IMR-90 (cell line): ENCODE measurements at places on chromosomes 3 and 15.

GRCh38 chr15:82110144-82110543, 64.3 kb upstream of the MEX3B start:
- DNase-seq = no peak

GRCh38 chr3:10706156-10706739, 109.8 kb upstream of the SLC6A11 start:
- no peak for DNase-seq

GRCh38 chr3:101978348-101978747, 129.0 kb downstream of the NFKBIZ start:
- no peak for DNase-seq

DNA sequence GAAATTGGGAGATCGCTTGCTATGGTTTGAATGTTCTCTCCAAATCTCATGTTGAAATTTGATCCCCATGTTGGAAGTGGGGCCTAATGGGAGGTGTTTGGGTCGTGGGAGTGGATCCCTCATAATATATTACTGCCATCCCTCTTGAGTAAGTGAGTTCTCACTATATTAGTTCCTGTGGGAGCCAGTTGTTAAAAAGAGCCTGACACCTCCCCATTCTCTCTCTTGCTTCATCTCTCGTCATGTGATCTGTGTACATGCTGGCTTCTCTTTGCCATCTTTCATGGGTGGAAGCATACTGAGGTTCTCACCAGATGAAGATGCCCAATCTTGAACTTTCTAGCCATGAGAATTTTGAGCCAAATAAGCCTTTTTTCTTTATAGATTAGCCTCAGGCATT, 43.0 kb upstream of the IL20RB start:
- DNase-seq = no peak

DNA sequence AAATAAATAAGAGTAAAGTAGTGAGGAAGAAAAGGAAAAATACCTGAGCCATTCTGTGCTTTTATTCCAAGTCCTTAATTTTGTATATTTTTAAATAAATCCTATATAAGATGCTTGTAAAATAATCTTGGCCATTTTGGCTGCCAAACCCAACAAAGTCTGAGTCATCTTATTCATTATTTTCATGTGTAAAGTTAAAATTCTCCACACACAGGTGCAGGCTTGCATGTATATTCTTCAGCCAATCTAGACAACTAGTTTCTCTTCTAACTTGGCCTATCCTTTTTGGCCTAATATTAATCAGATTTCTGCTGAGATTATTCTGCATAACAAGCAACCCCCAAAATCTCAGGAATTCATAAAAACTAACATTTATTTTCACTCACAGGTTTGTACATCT, 189.8 kb upstream of the ATP11B start:
- DNase-seq = no peak

DNA sequence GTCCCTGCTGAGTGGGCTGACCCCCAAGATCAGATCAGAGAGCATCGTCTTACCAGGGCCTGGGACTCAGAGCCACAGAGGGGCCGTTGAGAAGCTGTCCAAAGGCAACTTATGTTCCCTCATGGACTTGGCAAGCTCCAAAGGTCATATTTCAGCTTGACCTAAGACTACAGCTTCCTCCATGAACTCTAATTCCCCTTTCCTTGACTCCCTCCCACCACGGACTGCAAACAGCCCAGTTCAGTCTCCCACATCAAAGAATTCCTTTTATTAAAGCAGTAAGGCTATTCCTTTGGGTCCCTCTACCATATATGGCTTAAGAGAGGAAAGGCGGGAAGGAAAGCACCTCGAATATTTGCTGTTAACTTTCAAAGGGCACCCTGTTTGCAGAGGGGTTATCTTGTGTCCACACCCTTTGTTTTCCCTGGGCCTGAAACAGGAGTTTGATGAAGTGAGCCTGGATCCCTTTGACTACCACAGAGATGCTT, 146.1 kb upstream of the THBS1 start:
- DNase-seq = no peak

DNA sequence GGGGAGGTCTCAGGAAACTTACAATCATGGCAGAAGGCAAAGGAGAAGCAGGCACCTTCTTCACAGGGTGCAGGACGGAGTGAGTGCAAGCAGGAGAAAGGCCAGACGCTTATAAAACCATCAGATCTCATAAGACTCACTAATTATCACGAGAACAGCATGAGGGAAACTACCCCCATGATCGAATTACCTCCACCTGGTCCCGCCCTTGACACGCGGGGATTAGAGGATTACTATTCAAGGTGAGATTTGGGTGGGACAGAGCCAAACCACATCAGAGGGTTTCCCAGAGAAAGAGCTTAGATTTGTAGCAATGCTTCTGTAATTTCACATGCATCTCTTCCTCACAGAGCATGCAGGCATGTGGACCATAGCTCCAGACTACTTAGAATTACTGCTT, 615.7 kb upstream of the UBE2E2 start:
- no peak for DNase-seq

DNA sequence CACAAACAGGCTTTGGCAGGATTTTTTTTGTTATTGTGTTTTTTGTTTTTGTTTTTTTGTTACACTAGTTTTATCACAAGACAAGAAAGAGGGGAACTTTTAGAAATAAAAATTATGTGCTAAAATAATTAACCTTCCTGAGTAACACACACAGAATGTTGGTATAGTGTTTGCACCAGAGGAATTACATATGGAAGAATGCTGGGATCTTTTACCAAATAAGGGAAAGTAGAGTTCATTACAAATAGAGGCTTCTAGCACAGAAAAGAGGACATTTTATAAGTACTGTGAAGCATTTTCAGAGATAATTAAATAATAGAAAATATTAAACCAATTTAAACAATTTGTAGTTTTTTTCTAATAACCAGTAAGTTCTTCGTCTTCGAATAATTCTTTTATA, 116.0 kb downstream of the IGF1R start:
- DNase-seq = no peak

DNA sequence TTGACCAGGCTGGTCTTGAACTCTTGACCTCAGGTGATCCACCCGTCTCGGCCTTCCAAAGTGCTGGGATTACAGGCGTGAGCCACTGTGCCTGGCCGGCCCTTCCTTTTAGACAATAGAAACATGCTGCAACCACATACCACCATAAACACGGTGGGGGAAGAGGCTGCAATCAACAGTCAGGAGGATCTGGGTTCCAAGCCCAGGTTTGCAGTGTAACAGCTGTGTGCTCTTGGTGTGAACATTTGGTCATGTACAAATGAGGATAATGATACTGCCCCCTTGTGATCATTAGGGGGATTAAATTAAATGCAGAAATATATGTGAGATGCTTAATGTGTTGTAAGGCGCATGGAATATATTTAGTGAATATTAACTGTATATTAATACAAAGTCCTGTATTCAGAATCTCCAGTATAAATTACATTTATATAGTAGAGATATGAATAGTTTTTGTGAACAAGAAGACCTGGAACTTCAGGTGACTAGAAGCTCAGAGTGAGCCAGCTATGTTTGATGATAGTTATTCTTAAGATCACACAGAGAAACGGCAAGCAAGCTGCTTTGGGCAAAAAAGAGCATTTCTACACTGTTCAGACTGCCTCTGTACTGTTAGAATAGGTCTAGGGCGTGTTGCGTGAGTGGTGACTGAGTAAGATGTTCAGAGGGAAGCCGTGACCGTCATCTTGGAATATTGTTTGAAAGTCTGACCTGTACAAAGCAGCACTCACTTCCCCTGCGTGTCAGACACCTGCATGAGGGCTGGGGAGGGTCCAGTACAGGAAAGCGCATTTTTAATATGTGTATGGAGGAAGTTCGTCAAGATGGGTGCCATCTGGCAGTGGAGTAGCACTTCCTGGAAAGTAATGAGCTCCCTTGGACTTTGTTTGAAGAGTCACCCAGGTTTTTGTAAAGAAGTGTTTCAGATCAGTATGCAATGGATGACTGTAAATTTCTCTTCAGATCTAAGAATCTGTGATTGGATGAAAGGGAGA, 125.8 kb downstream of the PGPEP1L start:
- peak; percentile 72 for DNase-seq

DNA sequence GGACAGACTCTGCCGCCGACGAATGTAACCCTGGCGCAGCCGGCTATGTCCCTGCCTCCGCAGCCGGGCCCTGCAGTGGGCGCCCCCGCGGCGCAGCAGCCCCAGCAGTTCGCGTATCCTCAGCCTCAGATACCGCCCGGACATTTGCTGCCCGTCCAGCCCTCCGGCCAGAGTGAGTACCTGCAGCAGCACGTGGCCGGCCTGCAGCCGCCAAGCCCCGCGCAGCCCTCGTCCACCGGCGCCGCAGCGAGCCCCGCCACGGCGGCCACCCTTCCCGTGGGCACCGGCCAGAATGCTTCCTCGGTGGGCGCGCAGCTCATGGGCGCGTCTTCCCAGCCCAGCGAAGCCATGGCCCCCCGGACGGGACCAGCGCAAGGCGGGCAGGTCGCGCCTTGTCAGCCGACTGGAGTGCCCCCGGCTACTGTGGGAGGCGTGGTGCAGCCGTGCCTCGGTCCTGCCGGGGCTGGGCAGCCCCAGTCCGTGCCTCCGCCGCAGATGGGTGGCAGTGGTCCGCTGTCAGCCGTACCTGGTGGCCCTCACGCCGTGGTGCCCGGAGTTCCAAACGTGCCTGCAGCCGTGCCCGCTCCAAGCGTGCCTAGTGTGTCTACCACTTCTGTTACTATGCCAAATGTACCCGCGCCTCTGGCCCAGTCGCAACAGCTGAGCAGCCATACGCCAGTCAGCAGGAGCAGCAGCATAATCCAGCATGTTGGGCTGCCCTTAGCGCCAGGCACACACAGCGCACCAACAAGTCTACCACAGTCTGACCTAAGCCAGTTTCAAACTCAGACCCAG, 2.4 kb downstream of the TSC22D2 start:
- DNase-seq = peak; percentile 32

DNA sequence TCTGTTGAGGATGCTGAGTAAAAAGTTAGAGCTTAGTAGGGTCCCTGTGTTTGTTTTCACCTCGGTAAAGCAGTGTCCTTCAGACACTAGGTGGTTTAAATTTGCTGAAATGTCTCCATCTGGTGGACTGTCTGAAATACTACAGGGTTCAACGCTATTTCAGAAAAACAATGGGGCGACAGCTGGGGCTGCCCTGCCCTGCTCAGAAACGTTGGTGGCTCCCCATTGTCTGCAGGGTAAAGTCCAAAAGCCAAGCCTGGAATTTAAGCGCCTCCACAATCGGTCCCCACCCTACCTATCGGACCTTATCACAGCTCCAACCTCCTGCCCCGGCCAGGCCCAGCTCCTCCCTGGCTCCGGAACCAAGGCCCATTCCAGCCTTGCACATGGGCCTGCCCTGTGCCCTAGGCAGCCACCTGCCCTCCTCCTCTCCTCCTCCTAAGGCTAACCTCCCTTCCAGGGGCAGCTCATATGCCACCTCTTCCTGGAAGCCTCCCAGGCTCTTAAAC, 4.3 kb upstream of the TSEN2 start:
- DNase-seq = peak; percentile 55

GRCh38 chr3:101643861-101644613, 32.9 kb downstream of the ZBTB11 start:
- peak; percentile 84 for DNase-seq

GRCh38 chr3:42490243-42490642, 12.2 kb upstream of the VIPR1 start:
- DNase-seq = no peak

- DNase-seq = no peak
These were observed 13.1 kb downstream of the PARL start for GRCh38 chr3:183871541-183871940.

GRCh38 chr3:87797872-87798566, 260.8 kb downstream of the CGGBP1 start:
- DNase-seq = no peak

GRCh38 chr3:143249014-143249413, 129.4 kb downstream of the CHST2 start:
- DNase-seq = no peak

- DNase-seq = peak; percentile 21
These were observed at the start of gene PLCL2 for GRCh38 chr3:16884748-16885592. PLCL2 (plus strand) TSS chr3:16884955; CDS start chr3:16885040, 85 bp downstream.

- peak; percentile 20 for DNase-seq
These were observed 14.9 kb upstream of the CRABP1 start for GRCh38 chr15:78325092-78325843.

GRCh38 chr15:73914145-73914544, 12.1 kb upstream of the LOXL1 start:
- DNase-seq = no peak

GRCh38 chr3:127847236-127847720, 25.0 kb upstream of the MGLL start:
- no peak for DNase-seq

DNA sequence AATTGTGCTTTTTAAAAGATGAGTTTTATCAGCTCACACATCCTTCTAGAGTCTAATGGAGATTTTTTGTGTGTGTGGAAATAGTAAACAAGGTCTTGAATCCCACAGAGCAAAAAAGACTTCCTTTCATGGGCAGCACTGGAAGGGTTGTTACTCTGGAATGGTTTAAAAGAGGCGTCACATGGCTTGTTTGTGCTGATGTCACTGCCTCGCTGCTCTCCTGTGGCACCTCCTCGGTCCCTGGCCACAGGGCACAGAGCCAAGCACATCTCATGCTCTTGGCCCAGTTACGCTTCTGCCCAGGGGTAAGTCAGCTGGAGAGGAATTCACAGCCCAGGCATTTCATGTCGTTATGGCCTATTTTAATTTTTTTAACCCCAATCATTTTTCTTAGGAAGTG, 53.2 kb downstream of the PGPEP1L start:
- peak; percentile 88 for DNase-seq

DNA sequence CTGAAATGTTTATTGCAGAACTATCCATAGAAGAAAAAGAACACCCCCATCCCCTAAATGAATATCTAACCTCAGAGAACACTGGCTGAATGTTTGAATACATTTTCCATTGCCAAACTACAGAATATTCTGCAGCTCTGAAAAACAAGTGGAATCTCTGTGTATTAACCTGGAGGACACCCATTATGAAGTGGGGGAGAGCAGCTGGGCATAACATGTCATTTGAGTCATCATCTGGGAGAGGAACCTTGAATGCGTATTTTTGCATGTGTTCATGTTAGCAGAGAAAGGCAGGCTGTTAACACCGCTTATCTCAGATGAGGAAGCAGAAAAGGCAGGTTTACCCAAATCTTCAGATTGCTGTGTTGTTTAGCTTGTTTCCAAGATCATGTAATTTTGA, 31.5 kb downstream of the ESYT3 start:
- DNase-seq = peak; percentile 22

DNA sequence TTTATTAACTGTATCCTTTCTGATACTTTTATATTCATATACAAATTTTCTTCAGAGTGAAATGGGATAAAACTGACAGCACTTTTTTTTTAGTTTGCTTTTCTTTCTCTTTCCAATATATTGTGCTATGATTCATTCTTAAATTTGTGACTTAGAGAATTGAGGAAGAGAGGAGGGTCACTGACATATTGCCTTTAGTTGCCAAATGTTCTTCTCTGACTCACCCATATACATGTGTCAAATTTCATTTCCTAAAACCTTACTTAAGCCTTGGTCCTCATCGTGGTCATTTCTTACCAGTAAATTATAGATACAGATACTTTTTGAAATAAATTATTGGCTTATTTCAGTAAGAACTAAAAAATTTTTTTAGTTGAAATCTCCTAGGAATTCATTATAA, 53.9 kb downstream of the CLASP2 start:
- peak; percentile 92 for DNase-seq

GRCh38 chr15:82680200-82681102, 29.2 kb downstream of the AP3B2 start:
- DNase-seq = no peak

GRCh38 chr3:69855436-69856162, 116.3 kb downstream of the MITF start:
- peak; percentile 64 for DNase-seq

- no peak for DNase-seq
These were observed 540.1 kb downstream of the NR2F2 start for GRCh38 chr15:96870580-96870979.
